CD4-positive, alpha-beta T cell treated with Interleukin-17A for 4 hours (primary cell): ENCODE measurements at places on chromosomes 5 and 9.

DNA sequence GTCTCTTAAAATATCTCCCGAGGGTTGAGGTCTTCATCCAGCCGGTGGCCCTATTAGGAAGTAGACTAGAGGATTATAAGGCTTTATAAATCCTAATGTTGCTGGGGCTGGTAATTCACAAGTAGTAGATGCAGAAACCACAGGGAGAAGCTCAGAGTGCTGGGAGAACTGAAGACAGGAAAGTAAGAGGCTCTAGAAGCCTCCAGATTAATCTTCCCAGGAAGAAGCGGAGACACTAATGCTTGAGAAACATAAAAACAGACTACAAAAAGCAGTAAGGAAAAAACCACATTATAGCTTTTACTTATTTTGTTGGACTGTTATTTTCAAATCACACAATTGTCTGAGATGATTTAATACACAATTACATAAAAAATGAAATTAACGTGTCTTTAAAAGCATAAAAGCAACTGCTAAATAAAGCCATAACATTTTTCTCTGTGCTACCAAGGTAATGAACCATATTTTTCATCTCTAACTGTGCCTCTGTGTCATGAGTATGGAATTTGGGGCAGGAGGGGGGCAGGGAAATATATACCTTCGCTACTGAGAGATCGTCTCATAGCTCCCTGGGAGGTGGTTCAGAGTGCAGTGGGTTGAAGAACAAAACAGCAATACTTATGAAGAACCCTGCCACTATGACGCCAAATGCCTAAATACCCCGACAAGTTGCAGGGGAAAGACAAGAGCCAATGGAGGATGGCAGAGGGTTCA, 806.2 kb upstream of the WWC1 start:
- no peak for DNase-seq

GRCh38 chr5:92641031-92641962, 939.7 kb downstream of the NR2F1-AS1 start:
- DNase-seq, result no peak

GRCh38 chr5:118519466-118519865, 468.9 kb downstream of the DTWD2 start:
- DNase-seq, result no peak

DNA sequence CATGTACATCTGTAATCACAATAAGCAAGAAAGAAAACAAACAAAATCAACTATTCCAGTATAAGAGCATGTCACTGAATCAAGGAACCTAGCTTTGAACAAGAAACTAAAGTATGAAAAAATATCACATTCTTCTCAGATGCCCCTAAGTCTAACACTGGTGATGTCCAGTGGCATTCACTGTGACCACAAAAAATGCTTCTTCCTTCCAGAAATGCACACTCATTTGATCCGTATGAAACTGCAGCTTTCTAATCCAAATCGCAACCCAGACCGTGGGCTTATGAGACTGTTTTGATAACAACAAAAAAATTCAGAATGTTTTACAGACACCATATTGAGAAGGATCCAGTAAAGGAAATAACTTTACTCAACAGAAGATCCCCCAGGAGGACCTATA, 320.1 kb upstream of the TARS1 start:
- no peak for DNase-seq

DNA sequence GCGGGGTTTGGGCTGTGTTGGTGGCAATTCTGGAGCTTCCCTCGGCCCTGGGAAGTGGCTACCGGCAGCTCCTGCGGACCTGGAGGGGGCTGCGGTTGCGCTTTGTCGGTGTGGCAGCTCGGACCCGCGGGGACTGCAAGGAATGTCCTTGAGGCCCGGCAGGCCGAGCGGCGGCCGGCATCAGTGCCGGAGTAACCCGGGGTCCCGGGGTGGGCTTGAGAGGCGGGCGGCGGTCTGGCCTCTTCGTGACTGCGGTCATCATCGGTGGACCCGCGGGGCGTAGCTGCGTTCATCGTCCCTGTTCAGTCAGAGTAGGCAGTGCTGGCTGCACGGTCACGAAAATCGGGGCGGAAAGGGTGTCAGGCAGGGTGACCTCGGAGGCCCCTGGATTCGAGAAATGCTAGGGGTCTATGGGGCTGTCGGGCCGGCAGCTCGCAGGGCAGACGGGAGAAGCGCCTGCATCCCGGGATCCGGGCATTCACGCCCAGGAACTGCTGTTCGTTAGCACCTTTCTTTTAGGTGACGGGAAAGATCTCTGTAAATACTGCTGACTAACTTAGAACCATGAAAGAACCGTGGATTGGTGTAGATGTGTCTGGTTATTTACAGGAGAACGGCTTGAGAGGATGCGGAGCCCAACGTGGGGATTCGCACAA, 474 bp downstream of the HMGCR start:
- DNase-seq, result peak; percentile 37

DNA sequence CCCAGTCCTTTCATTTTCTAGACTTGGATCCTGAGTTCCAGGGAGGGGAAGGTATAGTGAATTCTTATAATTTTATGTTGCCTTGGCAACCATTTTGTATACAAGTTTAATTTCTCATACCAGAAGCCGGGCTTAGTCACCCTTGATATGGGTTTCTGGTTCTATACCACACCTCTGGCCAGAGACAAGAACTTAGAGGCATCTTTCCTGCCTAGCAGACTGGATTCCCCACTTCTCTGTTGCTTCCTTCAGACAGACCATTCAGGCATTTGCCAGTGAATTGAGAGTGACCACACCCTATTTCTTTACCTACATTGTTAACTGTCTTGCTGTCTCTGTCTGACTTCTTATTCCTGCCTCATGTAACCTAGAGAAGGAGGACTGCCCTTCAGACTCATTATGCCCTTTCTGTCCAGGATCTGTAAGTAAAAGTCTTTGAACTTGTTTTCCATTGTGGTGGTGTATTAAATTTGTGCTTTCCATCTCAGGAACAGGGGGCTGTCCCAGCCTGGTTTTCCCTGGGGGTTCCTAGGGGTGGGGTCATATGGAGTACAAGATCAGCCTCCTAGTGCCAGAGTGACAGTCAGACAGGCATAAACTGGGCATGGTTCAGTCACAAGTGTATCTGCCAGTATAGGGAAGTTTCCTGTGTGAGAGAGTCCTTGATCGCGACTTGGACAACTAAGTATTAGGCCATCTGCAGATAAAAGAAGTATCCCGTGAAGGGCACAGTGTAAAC, 27.4 kb downstream of the TNFSF8 start:
- DNase-seq, result peak; percentile 45

GRCh38 chr9:107131108-107131799, 151.8 kb upstream of the RAD23B start:
- no peak for DNase-seq

DNA sequence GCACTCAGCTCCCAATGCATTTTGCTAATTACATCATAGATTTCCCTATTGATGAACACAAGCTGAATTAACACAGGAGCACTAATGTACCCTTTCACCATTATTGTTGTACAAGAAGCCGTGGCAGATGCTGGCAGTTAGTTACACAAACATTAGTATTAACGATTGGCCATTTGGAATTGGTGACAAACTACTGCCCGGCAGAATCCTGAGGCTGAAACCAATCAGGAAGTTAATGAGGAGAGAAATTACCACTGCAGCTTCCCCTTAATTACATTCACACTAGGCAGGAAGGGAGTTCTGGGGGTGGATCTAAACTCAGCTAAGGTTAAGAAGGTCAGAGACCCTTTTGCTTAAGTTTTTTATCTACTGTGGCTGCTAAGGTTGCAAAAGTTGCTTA, 9.6 kb upstream of the DMRT3 start:
- DNase-seq, result no peak

GRCh38 chr5:134432677-134433359, 21.1 kb upstream of the CDKN2AIPNL start:
- DNase-seq, result no peak

DNA sequence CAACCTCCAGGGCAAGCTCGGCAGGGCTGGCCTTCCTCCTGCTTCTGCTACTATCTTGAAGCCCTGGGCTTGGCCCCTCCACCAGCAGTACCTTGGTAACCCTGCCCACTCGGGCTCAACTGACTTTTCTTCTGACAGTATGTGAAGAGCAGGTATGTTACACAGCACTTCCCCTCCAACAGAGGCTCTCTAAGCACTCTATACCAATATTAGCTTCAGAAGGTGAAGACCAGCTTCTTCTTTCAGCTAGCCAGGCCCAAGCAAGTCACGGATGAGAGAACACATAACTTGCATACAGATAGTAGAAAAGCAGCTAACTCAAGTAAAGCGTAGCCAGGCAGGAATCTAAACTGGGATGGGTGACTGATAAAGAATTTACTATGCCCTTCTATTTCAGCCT, 64.3 kb downstream of the FEM1C start:
- DNase-seq, result no peak

- no peak for DNase-seq
Observed at GRCh38 chr5:115809946-115810345, 6.5 kb downstream of the CDO1 start.

DNA sequence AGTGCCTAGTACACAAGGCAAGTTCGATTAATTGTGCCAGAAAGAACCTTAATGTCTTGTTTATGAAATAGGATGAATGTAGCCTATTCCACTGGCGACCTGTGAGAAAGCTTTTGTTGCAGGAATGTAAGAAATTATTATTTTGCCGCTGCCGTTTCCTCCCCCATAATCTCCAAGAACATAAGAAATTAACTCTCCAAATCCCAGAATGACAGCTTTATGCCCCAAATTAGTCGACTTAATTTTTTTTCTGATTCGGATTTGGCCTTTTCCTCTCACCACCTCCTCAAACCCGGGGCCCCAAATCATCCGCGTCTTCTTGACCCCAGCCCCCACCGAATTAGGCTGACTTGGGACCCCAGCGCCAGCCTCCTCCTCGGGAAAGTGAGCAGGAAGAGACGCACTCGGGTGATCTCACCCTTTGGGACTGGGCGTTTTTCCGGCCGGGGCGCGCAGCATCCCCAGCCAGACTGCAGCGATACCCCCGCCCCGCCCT, 682 bp upstream of the SPTAN1 start:
- no peak for DNase-seq

- no peak for DNase-seq
Observed at GRCh38 chr5:37412515-37412914, 33.4 kb downstream of the WDR70 start.

- DNase-seq, result no peak
Observed at GRCh38 chr9:110538647-110539041, 40.9 kb downstream of the SVEP1 start.

DNA sequence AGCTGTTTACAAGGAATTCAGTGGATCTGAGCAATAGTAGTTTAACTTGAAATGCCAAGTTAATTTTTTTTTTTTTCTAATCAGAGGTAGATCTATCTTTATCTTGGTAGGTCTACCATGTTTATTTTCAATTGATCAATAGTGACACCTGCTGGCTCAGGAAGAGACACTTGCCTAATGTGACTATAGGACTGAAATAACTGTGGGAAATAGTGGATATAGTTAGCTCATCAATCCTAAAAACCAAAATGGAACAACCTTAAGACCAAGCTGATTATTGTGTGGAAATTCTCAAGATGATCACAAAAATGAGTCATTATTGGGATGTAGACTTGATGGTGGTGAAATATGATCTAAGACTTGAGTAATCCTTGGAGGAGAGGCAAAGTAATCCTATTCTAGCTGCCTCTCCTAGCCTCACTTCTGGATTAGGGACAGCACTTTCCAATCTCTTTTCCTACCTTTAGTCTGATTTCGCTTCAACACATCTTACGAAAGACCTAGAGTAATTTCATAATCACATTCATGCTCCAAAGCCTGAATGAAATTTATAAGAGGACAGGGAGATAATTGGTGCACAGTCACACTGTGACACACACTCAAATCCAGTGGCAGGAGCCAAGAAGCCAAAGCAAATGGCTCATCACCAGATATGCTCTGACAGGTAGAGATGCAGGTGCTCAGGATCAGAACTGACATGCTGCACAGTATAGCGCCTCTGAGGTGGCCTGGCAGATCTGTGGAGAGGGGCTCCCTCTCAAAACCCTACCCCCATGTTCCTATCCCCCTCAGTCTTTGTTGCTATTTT, 156.3 kb downstream of the HMHB1 start:
- DNase-seq, result no peak

DNA sequence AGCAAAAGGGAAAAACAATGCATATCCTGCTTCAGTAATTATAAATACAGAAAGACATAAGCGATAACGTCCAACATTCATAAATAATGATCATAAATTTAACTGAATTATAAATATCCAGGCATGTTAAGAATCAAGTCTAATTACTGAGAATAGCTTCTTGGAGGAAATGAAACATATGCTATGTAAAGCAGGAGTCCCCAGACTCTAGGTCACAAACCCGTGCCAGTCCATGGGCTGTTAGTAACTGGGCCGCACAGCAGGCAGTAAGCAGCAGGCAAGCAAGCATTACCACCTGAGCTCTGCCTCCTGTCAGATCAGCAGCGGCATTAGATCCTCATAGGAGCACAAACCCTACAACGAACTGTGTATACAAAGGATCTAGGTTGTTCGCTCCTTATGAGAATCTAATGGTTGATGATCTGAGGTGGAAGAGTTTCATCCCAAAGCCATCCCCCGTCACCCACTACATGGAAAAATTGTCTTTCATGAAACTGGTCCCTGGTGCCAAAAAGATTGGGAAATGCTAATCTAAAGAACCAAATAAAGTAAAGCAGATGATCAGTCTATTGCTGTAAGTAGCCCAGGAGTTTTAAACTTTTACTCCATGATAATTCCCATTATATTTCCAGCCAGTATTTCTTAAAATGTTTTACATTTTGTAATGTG, 50.4 kb downstream of the CERT1 start:
- no peak for DNase-seq

GRCh38 chr9:14383294-14383693, 69.4 kb upstream of the NFIB start:
- no peak for DNase-seq

DNA sequence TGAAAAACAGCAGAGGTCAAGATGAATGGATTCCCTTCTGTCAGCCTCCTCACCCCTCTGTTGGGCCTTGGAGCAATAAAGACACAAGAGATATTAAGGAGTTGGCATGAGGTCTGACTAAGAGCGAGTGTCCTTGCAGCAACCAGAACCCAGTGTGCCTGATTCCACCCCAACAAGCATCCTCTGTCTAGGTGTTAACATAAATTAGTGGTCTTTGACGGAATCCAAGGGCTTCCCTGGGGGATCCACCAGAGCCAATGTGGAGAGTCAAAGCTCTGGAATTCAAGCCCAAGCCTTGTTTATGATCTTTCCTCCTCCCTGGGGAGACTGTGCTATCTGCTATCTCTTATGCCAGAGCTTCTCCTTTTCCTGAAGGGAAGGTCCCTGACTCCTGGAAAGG, 128.1 kb upstream of the SMIM23 start:
- no peak for DNase-seq
